ENCODE measurements at places on chromosomes 2 and 18.

DNA sequence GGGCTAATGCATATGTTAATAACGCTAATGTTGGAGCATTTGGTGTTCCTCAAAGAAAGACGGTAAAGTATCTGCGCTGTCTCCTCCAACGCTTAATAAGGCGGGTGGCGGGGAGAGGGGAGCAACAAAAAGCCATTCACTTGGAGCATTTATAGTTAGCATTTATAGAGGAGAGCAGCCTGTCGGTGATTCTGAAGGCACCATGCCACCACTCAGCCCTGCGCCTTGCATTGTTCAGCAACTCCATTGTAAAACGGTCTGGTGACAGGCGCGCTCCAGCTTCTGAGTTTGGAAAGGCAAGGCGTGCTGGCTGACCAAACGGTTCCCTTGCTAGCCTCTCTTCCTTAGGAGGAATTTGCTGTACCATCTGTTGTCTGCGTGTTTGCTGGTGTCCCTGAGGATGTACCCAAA, 83.9 kb downstream of the LYPD1 start:
- DNase-seq, result no peak

- no peak for DNase-seq
Measured at GRCh38 chr2:114960389-114960788, 517.9 kb downstream of the DPP10 start.

GRCh38 chr2:156935616-156936015, 321.9 kb upstream of the GALNT5 start:
- no peak for DNase-seq

- peak; percentile 69 for DNase-seq
Measured at GRCh38 chr2:233404222-233404621, 49.9 kb downstream of the DGKD start.

DNA sequence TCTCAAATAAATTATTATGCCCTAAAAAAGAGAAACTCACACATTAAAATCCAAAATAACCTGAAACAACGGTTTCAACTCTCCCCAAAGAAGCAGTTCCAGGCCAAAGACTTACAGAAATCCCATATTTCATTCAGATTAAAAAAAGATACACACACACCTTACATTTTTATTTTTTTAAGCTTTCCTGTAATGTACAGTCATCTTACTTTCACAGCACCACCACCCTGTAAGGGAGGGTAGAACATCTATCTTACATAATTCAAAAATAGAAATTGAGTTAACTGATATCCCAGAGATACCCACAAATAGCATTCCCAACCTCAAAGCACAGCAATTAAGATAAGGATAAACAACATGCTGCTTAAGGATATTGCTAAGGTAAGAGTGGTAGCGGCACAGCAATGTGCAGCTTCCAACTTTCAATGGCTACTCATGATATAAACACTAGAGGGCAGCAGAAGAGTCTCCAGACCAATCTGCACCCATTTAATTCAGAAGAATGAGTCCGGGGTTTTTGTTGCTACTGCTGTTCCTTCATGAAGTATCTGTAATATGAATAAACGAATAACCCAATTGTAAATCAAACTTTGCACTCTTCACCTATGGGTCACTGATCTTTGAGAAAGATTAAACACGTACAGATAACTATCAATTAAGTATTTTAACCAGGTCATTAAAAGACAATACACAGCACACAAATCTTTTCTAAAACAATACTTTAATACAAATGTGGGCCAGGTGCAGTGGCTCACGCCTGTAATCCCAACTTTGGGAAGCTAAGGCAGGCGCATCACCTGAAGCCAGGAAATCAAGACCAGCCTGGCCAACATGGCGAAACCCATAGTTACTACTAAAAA, 11.3 kb downstream of the GFPT1 start:
- peak; percentile 61 for DNase-seq

- DNase-seq, result no peak
Measured at GRCh38 chr18:37383846-37384595, 181.6 kb downstream of the CELF4 start.

DNA sequence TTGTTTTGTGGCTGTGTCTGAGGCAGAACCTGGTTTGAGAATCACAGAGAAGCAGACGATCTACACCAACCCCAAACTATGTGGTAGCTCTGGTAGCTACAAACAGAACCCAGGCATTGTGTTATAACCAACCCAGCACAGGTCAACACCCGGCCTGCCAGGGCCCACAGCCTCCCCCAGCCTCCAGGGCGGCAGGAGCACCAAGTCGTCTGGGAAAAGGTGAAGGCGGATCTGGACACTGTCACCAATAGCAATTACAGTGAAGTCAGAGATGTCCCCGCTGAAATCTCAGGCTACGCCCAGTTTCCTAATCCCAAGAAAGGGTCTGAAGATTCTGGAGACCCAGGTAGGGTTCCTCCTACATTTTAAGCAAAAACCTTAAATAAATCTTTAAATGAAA, 3.6 kb downstream of the HJURP start:
- no peak for DNase-seq
